ENCODE measurements at places on chromosomes 3 and 15.

- H3K4me1 ChIP-seq: peaks cover 2% of the 10 kb centered on the region
- no peak overlapping the region for H3K27ac ChIP-seq
- no peak overlapping the region for H3K4me3 ChIP-seq
- DNase-seq: no peak
- H3K36me3 ChIP-seq: no peaks in the 10 kb centered on the region
These were observed 358.3 kb upstream of the CFAP20DC start for GRCh38 chr3:59408047-59408624.

GRCh38 chr3:129911261-129911861, 17.9 kb upstream of the TMCC1 start:
- no peaks in the 10 kb centered on the region for H3K4me1 ChIP-seq
- H3K27ac ChIP-seq: no peak overlapping the region
- no peak for DNase-seq
- H3K4me3 ChIP-seq: no peak overlapping the region
- H3K36me3 ChIP-seq: no peaks in the 10 kb centered on the region

DNA sequence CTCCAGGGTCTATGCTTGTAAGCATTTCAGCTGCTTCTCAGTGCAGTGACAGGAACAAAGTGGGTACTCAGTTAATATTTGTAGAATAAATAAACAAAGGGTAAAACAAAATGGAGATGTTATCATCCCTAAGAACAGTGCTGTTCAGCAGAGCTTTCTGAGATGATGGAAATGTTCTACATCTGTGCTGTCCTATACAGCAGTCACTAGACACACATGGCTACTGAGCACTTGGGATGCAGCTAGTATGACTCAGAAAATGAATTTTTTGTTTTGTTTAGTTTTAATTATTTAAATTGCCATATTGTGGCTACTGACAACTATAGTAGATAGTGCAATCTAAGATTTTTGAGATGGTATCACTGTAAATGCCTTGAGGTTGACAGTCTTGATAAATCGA, 283.8 kb upstream of the ADAMTS9 start:
- no peaks in the 10 kb centered on the region for H3K4me1 ChIP-seq
- H3K27ac ChIP-seq: no peak overlapping the region
- no peaks in the 10 kb centered on the region for H3K27me3 ChIP-seq
- H3K4me3 ChIP-seq: no peak overlapping the region

- no peak for DNase-seq
- no peak overlapping the region for H3K27ac ChIP-seq
- no peaks in the 10 kb centered on the region for H3K27me3 ChIP-seq
- no peaks in the 10 kb centered on the region for H3K36me3 ChIP-seq
- H3K4me1 ChIP-seq: no peaks in the 10 kb centered on the region
These were observed 469.7 kb downstream of the PDCD6IP start for GRCh38 chr3:34268032-34268709.

DNA sequence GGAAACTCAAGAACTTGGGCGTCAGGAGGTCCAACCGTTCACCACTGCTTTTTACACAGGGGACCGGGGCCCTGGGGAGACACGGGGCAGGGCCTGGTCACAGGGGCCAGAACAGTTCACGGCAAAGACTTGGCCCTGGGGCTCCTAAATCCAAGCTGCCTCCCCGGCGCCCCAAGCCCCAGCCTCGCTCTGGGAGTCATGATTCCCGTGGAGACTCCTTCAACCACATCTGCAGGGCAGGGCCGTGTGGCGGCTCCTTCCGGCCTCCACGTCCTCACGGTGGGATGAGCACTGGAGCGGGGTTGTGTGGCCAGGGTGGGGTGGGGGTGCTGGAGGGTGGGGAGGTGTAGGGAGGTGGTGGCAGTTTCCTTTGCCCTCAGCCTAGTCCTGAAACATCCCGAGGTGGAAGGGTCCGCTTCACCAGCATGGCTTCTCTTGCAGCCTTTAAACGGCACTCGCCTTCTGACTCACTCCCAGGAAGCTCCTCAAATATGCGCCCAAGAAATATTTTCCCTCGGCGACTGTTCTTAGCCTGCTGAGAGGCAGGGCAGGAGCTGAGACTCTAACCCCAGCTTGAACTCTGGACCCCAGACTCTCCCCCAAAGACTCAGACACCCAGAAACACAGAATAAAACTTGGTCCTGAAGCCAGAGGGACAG, 1.8 kb downstream of the MUC4 start:
- DNase-seq: no peak
- no peaks in the 10 kb centered on the region for H3K27me3 ChIP-seq
- no peak overlapping the region for H3K27ac ChIP-seq
- no peaks in the 10 kb centered on the region for H3K36me3 ChIP-seq

- H3K36me3 ChIP-seq: no peaks in the 10 kb centered on the region
- H3K27ac ChIP-seq: no peak overlapping the region
These were observed 521.2 kb upstream of the GOLIM4 start for GRCh38 chr3:168616915-168617314.

GRCh38 chr3:135753506-135753905, 212.0 kb upstream of the PPP2R3A start:
- no peak overlapping the region for H3K27ac ChIP-seq
- H3K36me3 ChIP-seq: no peaks in the 10 kb centered on the region
- H3K4me1 ChIP-seq: no peaks in the 10 kb centered on the region
- H3K4me3 ChIP-seq: no peak overlapping the region

DNA sequence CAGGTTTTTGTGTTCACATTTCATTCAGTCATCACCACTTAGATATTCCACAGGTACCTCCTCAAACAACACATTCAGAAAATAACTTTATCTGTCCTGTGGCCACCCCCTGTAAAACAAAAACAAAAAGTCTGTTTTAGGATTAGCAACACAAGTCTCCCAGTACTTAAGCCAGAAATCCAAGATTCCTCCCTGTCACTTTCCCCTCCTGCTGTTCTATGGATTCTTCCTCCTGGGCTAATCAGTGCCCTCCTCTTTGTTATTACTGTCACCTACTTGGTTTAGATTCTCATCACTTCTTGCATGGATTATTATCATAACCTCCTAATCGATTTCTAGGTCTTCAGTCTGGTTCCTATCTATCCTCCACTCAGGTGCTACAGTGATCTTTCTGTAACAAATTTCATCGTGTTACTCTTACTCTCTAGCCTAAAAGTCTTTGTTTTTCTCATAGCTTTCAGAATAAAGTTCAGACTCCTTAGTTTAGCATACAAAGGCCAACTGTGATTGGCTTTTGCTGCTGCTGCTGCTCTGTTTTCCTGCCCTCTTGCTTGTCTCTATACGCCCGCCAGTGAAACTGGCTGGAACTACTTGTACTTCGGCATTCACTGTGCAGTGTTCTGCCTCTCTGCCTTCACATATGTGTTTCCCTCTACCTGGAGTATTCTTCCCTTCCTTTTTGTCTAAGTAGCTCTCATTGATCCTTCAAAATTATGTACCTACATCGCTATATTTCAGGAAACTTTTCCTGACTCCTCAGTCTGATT, 32.2 kb downstream of the PPP2R3A start:
- no peak overlapping the region for H3K27ac ChIP-seq
- H3K27me3 ChIP-seq: no peaks in the 10 kb centered on the region
- no peak for DNase-seq
- 0 out of 2 replicates have a peak, but pooled peaks cover 2% of the 10 kb centered on the region for H3K4me1 ChIP-seq

GRCh38 chr3:15539066-15539465, 17.6 kb upstream of the COLQ start:
- no peaks in the 10 kb centered on the region for H3K4me1 ChIP-seq
- no peaks in the 10 kb centered on the region for H3K27me3 ChIP-seq
- no peak overlapping the region for H3K4me3 ChIP-seq
- no peak overlapping the region for H3K27ac ChIP-seq

DNA sequence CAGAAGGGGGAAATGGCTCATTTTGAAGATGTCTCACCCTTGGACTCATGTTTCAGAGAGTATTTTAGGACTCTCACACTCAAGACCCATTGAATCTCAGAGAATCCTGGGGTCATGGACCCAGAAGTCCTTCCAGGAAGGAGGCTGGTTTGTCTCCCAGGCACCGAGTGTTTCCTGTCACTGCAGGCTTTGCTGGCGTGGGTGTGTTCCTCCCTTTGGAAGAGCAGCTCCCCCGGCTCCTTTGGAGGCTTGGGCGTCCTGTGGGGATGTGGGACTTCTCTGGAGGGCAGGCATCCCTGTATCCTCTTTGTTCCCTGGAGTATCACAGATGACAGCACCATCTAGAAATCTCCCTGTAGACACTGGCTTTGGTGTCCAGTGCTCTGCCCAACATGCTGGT, 40.0 kb downstream of the DNAH1 start:
- no peak for DNase-seq
- H3K4me3 ChIP-seq: no peak overlapping the region
- no peaks in the 10 kb centered on the region for H3K27me3 ChIP-seq

GRCh38 chr15:73560501-73561117, 72.6 kb downstream of the NPTN start:
- no peak overlapping the region for H3K27ac ChIP-seq
- no peak for DNase-seq
- H3K4me3 ChIP-seq: no peak overlapping the region

DNA sequence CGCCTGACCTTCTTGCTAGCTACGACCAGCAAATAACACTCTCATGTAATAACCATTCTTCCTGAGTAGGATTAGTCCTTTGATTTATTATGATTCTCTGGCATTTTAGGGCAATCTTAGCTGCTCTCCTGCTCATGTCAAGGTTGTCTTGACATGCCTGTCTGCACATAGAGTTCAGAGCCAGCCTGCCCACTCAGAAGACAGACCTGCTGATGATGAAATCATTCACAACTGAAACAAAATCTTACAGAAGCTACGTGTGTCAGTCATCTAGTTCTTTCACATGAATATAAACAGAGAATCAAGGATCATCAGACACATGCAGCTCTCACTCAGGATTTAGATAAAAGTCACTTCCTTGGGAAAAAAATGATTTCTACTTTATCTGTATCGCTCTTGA, 173.6 kb upstream of the LYSMD4 start:
- no peak for DNase-seq
- no peak overlapping the region for H3K27ac ChIP-seq
- H3K27me3 ChIP-seq: no peaks in the 10 kb centered on the region
- H3K4me1 ChIP-seq: no peaks in the 10 kb centered on the region
- H3K4me3 ChIP-seq: no peak overlapping the region

- no peak overlapping the region for H3K27ac ChIP-seq
- H3K27me3 ChIP-seq: no peaks in the 10 kb centered on the region
- no peak overlapping the region for H3K4me3 ChIP-seq
- H3K4me1 ChIP-seq: no peaks in the 10 kb centered on the region
- H3K36me3 ChIP-seq: no peaks in the 10 kb centered on the region
- no peak for DNase-seq
These were observed 71.2 kb downstream of the RSRC1 start for GRCh38 chr3:158181096-158181495.

DNA sequence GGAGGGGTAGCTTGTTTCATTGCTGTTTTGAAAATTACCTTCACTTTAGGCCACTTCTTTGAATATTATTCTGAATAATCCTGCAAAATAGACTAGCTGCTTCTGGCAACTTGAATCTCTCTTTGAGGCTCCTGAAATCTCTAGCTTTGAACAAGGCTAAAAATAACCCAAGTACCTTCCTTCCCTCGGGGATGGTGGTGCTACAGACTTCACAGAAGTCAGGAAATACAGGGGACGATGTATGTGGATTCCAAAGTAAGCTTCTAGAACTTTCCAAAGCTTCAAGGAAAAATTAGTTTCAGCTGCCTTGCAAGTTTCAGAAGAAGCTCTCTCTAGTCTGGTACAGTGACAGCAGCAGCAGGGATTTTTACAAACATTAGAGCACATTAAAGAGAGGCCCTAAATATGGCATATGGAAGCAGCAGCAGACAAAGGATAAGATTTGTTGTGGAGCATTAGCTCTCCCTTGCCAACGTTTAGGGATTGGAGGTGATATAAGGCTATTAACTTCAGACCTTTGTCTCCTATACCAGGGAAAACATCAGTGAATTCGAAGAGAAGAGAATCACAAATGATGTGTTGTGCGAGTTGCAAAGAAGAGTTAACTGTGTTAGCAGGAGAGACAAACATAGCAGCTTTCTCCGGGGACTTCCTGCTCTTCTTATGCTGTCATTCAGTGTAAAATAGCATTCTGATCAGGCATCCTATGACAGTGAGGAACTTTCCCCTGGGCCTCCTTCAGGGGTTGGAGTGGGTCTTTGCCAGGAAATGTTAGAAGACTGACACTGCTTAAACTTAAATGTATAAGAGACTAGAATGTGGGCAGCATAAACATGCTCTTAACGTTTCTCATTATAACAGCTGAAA, 783.0 kb upstream of the ARPP21 start:
- no peak overlapping the region for H3K4me3 ChIP-seq
- H3K4me1 ChIP-seq: no peaks in the 10 kb centered on the region
- H3K27me3 ChIP-seq: no peaks in the 10 kb centered on the region
- no peak overlapping the region for H3K27ac ChIP-seq
- no peak for DNase-seq

DNA sequence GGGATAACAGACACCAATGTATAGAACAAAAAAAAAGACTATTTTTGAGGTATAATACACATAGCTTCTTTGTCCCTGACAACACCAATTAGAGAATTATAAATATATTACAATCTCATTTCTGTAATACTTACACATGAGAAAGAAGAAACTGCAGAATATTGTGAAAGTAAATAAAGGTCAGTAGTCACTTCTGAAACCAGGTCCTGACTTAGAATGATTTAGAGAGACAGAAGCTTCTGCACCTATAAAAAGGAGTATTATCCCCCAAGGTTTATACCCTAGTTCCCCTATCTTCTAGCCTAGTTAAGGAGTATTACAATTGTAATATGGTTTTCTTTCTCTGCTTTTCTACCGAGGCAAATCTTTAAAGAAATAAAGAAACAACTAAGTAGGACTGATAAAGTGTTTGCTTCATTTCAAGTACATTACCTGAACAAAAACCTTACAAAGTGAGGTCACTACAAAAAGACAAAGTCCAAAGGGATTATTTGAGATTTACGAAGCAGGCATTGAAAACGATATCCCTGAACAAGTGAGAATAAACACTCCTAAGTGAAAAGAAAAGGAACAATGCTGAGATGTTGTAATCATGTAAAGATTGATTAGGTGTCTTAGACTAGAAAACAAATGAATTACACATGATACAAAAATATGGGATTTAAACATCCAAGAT, 103.0 kb downstream of the GBE1 start:
- no peaks in the 10 kb centered on the region for H3K4me1 ChIP-seq
- DNase-seq: no peak
- H3K36me3 ChIP-seq: no peaks in the 10 kb centered on the region
- H3K4me3 ChIP-seq: no peak overlapping the region
- H3K27ac ChIP-seq: no peak overlapping the region
- H3K27me3 ChIP-seq: no peaks in the 10 kb centered on the region

DNA sequence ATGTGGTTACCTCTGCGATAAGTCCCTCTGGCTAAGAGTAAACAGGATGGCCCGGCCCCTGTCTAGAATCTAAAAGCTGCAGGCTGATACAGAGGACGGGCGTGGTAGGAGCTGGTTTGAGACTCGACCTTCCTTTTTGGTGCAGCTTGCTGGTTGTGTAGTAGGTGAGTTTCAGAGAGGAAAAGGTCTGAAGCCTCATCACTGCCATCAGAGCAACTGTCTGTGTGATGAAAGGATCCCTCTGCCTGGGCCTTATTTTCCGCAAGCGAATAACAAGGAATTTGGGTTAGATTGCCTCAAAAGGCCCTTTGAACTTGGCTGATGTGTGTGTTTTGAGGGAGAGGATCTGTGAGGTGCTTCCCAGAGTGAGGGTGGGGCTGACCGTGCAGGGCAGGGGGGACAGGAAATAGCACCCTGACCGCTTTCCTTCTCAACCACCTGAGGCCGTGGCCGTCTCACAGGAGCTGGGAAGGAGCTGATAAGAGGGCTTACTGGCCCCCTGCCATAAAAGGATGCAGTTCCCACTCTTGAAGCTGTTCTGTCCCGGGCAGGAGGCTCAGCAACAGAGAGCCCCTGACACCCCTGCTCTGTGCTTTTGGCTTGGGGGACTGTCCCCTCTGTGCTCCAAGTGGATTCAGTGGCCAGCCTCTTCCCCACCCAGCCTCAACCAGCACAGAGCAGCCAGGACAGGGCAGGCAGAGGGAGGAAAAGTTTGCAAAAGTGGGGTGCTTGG, 45.6 kb upstream of the TFRC start:
- no peak overlapping the region for H3K27ac ChIP-seq
- DNase-seq: no peak
- peaks cover 4% of the 10 kb centered on the region for H3K4me1 ChIP-seq
- H3K4me3 ChIP-seq: no peak overlapping the region
- H3K27me3 ChIP-seq: no peaks in the 10 kb centered on the region
- no peaks in the 10 kb centered on the region for H3K36me3 ChIP-seq

Data from iPS DF 6.9 (cell line).